ENCODE measurements at places on chromosomes 6 and 20.

DNA sequence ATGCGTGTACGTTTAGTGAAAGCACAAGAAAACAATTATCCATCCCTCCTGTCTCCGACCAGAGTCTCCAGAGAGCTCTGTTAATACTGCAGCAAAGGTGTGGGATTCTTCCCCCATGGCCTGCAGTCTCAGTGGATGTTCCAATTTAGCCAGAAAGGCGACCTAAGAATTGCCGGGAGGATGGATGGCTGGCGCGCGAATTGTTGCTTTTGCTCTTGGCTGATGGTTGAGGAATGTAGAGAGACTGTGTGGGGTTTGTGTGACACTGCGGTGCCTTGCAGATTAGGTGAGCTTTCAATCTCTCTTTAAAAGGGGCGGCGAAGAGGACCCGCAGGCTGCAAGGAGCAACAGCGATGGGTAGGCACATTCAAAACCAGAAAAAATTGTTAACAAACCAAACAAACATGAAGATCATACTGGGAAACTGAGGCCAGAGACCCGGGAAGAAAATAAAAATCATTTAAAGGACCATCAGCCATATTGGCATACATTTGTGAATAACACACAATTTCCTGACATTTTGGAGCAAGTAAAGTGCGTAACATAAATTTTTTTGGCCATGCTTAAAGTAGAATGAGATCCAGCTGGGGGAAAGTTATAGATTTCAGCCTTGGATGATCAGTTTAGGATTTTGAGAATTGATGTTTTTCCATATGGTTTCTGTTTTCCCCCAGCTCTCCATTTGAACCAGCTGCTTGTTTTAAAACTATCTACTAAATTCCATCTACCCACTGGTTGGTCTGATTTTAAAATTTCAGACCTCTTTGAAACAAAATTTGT lies 46.3 kb downstream of the GNAS start:
- no peak for DNase-seq

GRCh38 chr20:9051508-9051907 lies 17.4 kb upstream of the PLCB4 start:
- DNase-seq = no peak

DNA sequence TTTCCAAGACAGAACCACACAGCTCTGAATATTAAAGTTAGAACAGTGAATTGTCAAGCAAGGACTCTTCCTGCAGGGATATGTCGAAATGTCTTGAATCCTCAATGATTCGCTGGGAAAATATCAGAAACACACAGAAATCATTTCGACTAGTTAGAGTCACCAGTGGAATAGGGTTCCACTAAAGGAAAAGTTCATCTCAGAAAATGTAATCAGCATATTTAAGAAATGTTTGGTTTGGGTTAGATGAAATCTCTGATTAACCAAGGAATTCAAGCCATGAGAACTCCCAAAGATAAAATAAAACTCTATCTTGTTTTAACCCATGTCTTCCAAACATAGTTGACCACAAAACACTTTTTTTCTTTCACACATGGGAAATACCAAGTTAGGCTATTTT lies 621.0 kb upstream of the NRSN1 start:
- no peak for DNase-seq

DNA sequence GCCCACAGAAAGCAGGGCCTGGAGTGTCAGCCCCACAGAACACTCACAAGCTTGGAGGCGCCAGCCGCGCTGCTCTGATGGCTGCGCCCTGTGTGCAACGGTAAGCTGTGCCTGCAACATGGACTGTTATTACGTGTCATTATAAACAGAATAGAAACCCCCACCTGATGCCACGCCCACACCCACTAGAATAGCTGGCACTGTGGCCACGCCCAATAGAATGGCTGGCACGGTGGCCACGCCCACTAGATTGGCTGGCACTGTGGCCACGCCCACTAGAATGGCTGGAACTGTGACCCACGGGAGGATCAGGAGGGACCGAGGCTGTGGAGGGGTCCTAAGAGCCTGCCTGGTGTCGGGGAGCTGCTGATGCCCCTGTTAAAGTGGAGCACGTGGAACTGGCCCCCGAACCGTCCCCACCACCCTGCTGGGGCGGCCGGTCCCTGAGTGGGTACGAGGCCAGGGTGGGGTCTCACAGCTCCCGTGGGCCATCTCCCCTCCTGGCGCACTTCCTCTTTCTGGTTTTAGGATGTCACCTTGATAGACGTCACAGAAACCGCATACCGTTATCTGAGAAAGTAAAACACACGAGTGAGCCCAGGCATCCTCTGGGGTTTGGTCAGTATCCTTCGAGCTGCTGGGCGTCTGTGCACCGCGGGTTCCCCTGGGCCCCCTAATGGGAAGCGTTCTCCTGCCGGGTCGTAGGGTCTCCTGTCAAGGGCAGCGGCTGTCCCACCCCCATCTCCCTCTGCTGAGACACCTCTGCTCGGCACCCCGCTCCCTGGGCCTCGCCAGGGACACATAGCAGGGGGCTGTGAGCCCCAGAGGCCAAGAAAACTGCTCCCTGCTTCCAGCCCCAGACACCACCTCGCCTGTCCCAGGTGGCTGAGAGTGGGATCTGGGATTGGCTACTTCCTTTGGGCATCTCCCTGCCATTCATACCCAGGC lies 25.4 kb downstream of the SLC17A9 start:
- DNase-seq = peak; percentile 79

DNA sequence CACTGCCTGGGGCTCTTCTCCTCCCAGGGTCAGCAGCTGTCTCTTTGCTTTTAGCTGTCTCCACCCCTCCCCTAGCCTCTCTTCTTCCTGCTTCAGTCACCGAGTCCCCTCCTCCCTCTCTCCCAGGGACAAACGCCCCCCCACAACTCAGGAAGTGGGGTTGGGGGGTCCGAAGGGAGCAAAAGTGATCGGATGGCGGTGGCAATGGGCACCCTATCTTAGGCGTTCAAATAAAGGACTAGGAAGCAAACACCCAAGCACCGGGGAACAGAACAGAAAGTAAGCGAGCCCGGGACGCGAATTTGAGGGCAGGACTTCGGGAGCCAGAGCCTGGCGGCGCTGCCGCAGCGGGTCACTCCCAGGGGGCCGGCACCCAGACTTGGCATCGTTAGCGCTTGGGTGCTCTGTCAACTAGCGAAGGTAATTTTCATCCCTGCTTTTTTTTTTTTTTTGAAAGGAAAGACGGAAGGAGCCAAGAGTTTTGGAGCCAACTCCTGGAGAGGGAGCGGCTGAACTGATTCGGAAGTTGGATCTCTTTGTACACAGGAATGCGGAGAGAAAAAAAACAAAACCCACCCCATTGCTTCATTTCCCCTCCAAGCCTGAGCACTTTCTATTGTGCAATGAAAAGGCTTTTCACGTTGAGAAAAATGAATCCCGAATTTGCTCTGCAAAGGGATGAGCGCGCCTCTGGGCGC lies 815 bp upstream of the ITPR3 start:
- DNase-seq = peak; percentile 36

- no peak for DNase-seq
Measured at GRCh38 chr6:74113901-74114300, 417.9 kb downstream of the CD109 start.

DNA sequence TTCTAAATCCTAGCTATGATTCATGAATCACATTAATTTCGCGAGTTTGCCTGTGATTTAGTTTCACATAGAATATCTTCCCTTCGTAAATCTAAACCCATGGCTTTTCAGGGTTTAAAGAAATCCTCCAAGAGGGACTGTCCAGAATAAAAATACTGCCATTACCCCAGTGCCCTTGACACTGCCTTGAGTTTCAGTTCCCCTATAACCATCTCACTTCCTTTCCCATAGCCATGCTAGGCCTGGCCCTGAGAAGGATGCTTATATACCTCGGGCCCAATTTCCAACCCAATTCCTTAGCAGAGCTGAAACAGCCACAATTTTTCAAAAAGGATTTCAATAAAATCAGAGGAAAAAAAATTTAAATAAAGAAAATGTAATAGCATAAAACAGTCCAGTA lies 697.3 kb downstream of the FRK start:
- DNase-seq = no peak

DNA sequence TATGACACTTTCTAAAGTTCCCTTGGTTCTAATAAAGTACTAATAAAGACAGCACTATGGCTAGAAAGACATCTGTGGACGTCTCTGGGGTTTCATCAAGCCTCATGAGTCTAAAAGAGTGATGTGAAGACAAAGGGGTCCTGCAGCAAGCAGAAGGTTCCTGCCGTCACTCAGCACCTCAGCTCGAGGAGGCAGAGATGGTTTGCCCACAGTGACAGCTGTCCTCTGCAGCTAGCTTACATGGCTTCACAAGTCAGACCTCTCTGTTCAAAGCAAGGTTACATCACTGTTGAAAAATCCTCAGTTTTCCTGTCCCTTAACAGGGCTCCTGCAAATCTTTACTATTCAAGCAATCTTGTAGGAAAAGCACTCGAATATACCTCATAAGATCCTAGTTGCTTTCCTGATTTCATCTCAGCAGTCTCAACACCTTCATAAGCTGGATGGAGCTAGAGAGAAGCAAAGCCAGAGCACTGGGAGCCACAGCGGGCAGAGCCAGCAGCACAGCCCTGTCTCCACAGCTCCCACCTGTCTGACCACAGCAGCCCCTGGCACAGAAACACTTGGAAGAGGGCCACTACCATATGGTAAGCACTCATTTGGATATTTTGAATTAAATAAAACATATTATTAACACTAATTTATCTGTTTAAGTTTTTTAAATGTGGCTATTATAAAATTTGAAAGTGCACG lies 202.3 kb downstream of the GMDS start:
- no peak for DNase-seq

GRCh38 chr6:69705954-69706353 lies 90.9 kb downstream of the LMBRD1 start:
- DNase-seq = no peak

- no peak for DNase-seq
Measured at GRCh38 chr6:20605581-20605980, 71.3 kb downstream of the CDKAL1 start.

- no peak for DNase-seq
Measured at GRCh38 chr6:155132617-155133016, 131.2 kb upstream of the CLDN20 start.

DNA sequence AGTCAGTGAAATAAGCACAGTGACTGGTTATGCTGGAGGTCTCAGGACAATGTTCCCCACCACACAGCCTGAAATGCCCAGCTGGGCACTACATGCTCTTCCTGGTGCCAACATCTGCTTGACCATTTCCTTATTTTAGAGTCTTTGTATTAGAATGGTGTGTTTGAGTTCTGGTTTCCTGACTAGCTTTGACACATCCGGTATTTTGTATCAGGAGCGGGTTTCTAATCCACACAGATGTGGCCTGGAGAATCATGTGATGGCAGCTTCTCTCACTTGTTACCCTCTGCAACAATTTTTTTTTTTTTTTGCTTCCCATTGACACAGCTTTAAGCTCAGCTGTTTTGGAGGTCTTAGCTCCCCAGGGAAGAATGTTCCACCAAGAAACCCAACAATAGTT lies 164.5 kb upstream of the CST7 start:
- no peak for DNase-seq

DNA sequence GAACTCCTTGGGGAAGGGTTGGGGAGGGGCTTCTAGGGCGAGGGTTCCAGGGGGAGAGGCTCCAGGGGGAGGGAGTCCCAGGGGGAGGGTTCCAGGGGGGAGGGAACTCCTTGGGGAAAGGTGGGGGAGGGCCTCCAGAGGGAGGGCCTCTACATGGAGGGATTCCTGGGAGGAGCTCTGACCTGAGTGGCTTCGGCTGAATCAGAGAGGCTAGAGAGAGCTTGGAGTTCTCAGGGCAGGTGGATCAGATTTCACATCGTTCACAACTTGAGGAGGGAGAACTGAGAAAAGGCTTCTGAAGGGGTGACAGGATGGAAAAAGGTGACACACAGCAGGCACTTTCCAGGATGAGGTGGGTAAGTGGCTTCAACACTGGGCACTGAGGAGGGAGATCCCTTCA lies 49.1 kb downstream of the DAAM2 start:
- DNase-seq = no peak

DNA sequence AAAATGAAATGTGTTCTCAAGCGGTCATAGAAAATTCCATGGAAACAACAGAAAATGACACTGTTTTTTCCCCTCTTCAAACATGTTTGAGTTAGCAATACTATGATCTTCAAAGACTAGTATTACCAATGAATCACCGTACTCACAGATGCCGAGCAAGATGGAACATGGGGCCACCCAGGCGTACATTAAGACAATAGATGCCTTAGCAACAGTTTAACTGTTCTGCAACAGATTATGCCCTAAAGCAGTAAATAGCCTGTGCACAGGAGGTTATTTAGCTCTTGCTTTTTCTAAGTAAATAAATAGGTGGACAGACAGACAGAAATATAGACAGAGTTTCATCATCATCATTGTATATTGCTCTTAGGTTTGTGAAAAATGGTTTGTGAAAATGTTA lies 284.0 kb upstream of the DEFB112 start:
- DNase-seq = no peak

DNA sequence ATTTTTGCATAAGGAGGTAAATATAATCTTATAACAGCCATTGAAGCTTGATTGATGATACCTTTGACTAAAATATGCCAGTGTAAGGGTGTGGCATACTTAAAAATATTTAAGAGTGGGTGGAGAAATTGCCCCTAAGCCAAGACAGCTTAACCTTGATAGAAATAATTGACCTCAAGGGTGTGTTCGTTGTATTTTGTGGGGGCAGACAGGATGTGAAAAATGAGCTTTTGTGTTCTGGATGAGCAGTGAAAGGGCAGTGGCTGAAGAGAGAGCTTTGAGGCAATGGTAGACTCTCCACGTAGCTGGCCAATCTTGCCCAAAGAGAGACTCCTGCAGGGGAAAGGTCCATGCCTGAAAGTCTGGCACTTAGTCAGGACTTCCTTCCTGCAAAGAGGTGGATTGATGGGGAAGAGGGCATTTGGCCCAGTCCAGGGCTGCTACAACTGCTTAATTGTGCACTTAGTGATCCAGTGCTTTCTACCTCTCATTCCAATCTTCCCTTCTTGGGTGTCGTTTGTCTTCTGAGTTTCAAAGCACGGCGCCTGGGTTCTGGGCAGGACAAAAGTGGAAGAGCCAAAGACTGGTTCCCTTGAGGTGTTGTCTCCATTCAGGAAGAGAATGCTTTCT lies 15.6 kb upstream of the CD109 start:
- DNase-seq = no peak

DNA sequence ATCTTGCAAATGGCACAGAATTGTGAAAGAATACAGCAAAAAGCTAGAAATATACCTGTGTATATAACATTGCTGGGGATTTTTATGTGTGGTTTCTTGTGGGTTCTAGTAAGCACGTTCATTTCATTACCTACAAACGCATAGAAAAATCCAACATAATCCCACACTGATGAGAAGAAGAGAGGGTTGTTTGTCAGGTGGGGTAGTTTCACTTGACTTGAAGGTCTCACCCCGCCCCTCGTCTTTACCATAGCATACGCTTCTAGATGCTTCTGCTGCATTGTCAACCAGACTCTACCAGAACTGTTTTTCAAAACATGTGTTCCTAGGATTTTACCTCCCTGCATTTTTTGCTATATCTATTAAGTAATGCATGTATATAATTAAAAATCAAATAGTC lies 284.1 kb upstream of the TAB2 start:
- DNase-seq = no peak

DNA sequence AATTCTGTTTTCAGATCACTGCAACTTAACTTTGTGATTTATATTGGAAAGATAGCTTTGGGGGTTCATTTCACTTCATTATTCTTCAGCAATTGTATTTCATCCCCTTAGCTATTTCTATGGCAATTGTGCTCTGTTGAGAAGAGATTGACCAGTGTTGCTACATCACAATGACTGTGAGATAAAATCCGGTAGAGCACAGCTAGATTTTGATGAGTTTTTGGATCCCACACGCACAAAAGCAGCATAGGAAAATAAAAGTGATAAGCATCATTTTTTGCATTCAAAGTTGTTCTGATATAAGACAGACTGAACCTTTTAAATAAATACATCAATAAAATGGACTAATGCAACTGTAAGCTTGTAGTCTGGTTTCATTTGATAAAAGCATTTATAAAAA lies 734.8 kb downstream of the KIF16B start:
- DNase-seq = no peak

GRCh38 chr6:48186746-48187145 lies 75.7 kb upstream of the PTCHD4 start:
- no peak for DNase-seq
